ENCODE measurements at places on chromosomes 5 and 9.

DNA sequence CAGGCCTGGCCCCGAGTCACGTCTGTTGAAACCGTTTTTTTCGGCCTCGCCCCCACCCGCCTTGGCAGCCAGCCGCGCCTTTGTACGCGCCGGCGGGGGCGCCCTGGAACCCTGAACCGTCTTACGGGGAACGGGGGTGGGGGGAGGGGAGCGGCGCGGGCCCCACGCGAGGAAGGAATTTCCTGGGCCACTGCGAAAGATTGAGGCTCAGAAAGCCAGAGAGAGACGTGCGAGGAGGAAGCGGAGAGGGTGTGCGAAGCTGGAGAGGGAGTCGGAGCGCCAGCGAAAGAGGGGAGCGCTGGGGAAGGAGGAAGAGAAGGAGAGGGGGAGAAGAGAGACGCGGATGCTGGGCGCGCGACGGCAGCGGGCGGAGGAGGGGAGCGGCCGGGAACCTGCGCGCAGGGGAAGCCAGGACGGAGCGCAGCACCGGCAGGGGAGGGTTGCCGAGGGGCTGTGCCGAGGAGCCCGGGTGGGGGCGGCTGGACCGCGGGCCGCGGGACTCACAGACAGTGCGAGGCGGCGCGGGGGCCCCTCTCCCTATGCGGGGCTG, 4.6 kb upstream of the PRDM12 start:
- DNase-seq, result no peak

DNA sequence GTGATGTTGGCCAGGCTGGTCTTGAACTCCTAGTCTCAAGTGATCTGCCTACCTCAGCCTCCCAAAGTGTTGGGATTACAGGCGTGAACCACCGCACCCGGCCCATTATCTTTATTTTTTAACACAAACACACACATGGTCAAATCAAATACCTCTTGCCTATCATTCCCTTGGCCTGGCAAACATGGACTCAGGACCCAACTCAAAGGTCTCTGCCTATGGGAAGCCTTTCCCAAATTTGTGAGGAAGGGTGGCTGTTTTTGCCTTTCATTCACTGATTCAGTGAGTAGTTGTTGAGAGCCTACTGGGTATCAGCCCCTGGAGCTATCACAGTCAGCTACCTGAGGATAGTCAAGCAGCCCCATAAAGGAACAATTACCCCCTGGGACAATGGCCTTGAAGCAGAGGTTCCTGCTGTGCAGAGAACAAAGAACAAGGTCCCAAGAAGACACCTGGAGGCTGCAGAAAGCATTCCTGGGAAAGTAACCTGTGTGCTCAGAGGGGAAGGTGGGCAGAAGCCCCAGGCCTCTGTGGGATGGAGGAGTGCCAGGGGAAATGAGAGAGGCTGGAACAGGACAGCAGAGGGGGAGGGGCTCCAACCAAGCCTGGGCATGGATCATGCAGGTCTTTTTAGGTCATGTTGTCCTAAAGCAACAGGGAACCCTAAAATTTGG, 126.4 kb downstream of the CRB2 start:
- no peak for DNase-seq

DNA sequence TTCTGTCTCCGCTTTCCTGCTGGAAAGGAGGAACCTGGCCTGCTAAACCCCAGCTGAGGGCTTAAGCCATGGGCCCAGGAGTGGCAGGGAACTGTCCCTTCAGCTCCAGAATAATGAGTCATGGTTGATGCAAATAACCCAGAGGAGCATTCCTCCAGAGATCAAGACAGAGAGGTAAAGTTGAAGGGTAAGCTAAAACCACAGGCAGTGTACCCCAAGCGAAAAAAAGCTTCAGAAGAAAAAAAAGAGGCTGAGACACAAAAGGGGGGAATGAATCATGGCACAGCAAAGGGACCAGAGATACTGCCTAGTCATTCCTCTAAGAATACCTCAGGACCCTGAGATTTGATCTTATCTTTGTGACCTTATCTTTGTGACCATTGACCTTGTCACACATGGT, 199.5 kb upstream of the TAS2R1 start:
- no peak for DNase-seq

DNA sequence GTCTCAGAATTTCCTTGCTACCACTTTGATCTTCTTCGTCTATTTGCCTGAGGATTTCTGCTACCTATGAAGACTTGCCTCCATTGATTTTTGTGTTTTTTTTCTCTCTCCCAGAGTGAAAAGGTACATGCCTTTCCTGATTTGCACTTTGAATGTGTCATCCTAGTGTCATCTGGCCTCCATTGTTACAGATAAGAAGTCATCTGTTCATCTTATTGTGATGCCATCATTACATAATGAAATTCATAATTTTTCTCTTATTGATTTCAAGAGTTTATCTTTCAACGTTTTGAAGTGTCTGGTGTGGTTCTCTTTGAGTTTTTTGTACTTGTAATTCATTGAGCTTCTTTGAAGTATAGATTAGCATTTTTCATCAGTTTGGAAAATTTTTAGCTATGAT, 144.8 kb downstream of the SH3GL2 start:
- DNase-seq, result no peak

GRCh38 chr5:56202483-56202882, 30.6 kb downstream of the ANKRD55 start:
- DNase-seq, result no peak

- DNase-seq, result peak; percentile 79
Observed at GRCh38 chr5:74538206-74538661, 102.3 kb downstream of the ENC1 start.

DNA sequence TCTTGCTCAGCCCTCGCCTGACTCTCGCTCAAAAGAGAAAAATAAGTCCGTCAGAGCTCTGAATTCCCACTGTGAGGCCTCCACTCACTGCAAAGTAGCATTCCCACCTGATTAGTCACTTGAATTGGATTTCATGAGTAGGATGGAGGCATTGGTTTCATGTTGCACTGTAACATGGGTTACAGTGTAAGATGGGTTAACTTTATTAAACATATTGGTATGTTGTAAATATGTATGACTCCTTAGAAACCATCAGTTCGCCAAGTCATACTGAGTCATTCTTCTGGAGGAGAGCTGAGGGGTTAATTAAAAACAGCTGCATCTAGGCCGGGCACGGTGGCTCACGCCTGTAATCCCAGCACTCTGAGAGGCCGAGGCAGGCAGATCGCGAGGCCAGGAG, 93.8 kb upstream of the BNC2 start:
- DNase-seq, result no peak
